ENCODE measurements at places on chromosomes 4 and X. TPM values are rescaled to one million over a fixed set of nuclear protein-coding genes. Genes with fewer than 3 reads are reported as not detected.

- no peak for DNase-seq
Observed at GRCh38 chr4:99960648-99961047, 10.6 kb upstream of the H2AZ1 start.

DNA sequence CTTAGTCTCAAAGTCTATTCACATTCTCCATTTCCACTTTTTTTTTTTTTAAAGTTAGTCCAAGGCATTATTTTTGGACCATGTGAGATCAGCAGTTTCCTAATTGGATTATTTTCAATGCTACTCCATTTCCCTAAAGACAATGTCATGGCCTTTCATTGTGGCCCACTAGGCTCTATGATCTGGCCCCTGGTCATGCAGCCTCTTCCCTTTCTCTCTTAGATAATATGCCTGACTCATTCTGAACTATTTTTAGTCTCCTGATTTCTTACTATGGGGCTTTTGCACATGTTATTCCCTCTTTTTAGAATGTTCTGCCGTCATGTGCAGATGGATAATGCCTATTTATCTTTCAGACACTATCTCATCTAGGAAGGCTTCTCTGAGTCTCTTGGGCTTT is 157.3 kb downstream of the TMA16 start:
- no peak for DNase-seq

GRCh38 chr4:128542047-128542446 is 254.4 kb upstream of the PGRMC2 start:
- no peak for DNase-seq

- DNase-seq: no peak
Observed at GRCh38 chrX:154056770-154057241, 37.1 kb upstream of the IRAK1 start.

Gene CC2D2A
- total RNA-seq: not detected

Gene IL9R
- total RNA-seq: 0.98 TPM
